Stimulated activated CD4-positive, alpha-beta T cell treated with anti-CD3 and anti-CD28 coated beads, Interleukin-15, amount 100 ng/mL, for 24 hours (primary cell): ENCODE measurements at places on chromosomes 3 and 15.
A peak's percentile ranks its signal among the peaks of the same experiment; 100 is the strongest.

- peak; percentile 13 for DNase-seq
These were observed 25.2 kb downstream of the UBE2E1 start for GRCh38 chr3:23830869-23831484.

GRCh38 chr3:158101335-158102241 lies 4.6 kb downstream of the SHOX2 start:
- no peak for DNase-seq

DNA sequence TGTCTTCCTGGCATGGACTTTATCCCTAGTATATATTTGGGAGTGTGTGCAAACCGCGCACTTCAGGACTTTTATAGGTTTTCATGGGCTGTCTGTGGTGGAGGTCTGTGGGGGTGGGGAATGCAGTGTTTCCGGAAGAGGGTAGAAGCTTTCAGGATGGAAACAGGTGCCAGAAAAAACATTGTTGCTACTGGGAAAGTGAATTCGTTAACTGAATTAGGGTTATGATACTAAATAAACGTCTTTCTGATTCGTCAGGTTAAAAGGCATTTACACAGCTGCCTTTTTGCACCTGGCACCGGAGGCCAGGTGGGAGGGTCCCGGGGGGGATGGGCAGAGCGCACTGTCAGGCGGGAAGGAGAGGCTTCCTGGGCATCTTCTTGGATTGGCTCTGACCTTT lies 62.1 kb downstream of the SLCO3A1 start:
- DNase-seq, result no peak

DNA sequence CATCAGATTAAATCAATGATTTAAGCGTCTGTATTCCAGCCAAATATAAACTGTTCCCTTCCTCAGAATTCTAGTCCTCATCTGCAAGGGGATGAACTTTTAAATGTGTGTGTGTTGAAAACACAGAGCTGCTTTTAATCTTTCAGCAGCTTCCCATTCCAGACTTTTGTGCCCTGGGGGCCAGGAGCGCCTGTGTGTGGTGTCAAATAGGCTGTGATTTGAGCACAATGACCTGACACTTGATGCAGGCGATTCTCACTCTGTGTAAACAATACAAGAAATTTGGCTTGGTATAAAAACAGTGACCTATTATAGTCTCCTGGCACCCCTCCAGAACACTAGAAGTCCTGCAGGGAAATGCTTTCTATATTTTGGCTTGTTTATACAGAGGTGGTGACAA lies 274.6 kb upstream of the ROPN1 start:
- DNase-seq, result no peak

- no peak for DNase-seq
These were observed 10.3 kb downstream of the LINGO1 start for GRCh38 chr15:77622209-77622933.

DNA sequence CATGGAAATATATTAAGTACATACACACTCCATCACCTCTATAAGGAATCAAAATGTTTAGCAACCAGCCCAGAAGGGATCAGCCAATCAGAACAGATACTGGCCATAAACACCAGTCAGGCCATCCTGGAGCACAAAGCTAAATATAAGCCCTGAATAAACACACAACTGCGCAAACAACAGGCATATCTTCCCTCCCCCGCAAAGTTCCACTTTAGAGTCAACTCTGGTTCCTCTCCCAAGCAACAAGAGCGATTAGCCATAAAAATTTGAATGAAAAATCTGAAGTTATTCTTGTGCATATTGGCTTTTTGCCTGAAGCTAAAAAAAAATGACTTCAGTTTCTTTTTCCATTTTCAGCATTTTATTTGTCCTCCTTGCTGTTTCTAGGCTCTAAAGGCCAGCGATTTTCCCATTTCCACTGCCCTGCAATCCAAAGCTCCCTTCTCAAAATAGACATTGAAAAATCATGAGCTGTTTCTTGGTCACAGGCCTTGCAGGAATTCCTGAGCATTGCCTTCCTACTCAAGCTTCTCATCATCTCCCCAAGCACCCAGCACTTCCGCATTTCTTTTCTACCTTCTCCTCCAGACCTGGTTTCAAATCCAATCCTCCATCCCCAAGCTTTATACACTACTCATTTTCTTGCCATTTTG lies 247.9 kb downstream of the ZMAT3 start:
- no peak for DNase-seq

DNA sequence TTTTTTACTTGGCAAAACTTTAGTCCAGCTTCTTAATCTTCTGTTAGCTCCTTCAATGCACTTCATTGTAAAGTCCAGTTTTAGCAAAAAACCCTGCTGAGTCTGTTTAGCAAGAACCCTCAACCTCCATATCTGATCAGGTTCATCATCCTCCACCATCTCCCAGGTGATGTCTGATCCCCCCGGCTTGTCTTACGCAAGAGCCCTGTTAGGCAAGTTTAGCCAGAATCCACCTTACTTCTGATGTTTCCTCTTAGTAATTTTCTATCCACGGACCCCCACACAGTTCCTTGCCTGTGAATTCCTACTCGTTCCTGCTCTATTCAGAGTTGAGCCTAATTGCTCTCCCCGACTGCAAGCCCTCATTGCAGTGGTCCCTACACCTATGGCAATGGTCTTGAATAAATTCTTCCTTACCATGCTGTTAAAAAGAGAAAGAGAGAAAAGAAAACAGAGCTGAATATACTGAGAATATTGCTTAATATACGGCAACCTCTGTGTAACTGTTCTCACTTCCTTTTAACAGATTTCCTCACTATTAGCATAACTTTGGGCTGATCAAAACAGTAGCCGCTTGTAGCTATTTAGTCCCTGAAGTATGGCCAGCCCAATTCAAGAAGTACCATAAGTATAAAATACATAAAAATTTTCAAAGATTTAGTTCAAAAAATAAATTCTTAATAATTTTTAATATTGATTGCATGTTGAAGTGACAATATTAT lies 78.7 kb upstream of the MME start:
- DNase-seq, result no peak

DNA sequence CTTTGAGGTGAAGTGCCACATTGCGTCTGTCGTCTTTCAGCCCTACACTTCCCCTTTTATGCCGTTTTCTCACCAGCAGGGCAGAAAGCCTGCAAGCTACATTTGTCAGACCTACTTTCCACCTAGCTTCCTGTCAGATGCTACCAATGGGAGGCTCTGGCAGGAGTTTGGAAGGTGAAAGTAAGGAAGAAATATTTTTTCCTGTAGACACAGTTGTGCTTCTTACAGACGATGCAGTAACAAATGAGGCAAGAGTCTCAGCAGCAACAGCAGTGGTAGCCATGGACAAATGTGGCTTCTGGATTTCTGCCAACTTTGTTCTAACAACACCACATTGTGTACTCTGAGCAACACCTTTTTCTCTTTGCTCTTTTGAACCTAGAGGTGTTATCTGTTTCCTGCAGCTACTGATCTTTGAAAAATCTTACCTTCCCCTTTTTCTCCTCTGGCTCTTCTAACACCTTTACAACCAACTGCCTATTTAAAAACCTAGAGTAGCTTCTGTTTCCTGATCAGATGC lies 70.6 kb upstream of the STT3B start:
- peak; percentile 25 for DNase-seq

DNA sequence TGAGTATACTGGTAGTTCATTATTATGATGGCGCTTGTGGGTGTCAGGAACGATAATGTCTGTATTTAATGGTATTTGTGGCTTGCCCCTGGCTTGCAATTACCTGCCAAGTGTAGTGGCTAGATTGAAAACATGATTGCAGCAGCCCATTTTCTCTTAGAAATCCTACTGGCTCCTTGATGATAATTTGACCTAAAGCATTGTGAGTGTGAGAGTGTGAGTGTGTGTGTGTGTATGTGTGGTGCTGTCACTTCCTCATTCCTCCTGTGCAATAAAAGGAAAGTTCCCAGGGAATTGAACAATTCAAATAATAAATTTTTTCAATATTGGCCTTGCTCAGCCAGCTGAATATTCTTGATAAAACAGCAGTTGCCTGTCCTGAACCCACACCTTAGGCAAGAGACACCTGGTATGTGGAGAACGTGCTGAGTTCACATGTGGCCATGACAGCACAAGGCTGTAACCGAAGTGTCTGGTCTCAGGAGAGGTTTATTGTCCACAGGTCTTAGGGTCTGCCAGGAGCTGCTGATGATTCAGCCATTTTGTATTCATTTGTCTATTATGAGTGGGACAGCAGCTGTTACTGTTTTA lies 193.3 kb downstream of the CD47 start:
- no peak for DNase-seq

- DNase-seq, result no peak
These were observed 123.2 kb downstream of the BDH1 start for GRCh38 chr3:197432384-197433127.

- DNase-seq, result no peak
These were observed 13.1 kb upstream of the LTF start for GRCh38 chr3:46477756-46478155.

- no peak for DNase-seq
These were observed 5.4 kb downstream of the CRYGS start for GRCh38 chr3:186538779-186539178.

DNA sequence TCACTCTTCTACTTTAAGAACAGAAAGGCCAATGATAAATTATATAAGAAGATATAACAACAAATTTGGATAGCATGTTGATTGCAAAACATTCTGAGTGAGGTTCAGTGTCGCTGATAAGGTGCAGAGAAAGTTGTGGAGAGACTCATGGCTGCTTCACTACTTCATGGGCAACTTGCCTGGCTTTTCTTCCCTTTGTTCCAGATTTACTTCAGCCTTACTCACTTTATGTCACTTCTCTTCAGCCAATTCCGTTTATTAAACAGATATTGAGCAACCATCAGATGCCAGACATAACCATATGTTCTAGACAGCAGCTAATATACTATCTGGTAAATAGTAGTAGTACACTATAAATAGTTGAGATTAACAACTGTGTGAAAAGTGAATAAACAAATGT lies 150.0 kb upstream of the CHL1 start:
- no peak for DNase-seq

DNA sequence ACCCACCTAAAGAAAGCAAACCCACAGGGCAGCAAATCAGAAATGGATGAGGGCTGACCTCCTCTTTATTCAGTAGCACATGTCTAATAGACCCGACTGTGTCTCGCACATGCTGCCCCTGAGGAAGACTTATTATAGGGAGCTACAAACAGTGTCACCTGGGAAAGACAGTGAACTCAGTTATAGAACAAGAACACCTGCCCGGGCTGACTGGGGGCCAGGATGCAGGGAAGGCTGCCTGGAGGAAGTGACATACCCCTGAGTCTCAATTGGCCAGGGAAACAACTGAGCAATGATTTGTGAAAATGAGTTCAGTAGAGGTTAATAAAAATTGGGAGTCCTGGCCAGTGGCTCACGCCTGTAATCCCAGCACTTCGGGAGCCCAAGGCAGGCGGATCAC lies 78.7 kb upstream of the CGNL1 start:
- no peak for DNase-seq
